ENCODE measurements at places on chromosomes 7 and 10. TPM values are rescaled to one million over a fixed set of nuclear protein-coding genes. Genes with fewer than 3 reads are reported as not detected.

DNA sequence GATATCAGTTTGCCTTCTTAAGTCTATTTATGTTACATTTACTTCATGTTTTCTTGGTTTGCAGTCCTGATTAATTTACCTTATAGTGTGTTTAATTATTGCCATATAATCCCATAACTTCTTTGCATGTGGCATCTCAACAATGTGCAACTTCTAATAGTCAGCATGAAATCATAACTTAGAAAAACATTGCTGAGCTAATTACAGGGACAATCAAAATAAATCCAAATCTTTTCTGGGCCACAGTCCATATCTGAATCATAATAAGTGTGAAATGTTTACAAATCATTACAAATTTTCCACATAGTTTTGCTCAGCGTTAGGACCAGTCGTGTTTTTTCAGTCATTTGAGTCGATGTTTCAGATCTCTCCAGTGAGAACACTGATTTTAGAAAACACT, 29.1 kb upstream of the CABCOCO1 start:
- no peak for DNase-seq

DNA sequence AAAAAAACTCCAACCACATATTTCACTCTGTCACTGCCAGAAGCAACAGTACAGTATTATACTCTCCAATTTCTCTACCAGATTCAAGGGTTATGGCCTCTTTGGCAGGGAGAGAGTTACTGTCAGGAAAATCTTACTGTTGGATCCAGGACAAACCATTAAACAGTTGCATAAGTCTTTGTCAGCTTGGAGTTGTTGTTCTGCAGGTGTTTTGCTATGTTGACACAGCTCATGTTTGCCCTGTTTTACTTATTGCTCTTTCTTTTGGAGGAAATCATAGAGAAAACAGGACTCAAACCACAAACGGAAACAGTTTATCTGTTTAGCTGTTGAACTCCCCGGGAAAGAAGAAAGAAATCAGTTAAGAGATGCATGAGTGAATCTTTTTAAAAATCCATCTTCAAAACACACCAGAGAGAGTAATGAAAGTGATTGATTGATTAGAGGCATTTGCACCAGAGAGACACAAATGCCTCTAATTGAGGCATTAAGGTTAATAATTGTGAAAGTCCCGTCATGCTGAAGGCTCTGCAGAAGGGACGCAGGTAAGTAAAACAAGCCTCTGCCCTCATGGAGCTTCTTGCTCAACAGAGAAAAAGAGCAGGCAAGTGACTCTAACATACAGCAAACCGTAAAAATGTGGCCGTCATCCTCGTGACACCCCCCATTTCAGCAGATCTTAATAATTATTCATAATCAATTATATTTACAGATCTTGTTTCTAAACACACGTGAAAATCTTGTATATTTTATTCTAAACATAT, 38.7 kb upstream of the ARHGAP21 start:
- no peak for DNase-seq

GRCh38 chr10:111204838-111205237, 128.0 kb downstream of the ADRA2A start:
- no peak for DNase-seq

DNA sequence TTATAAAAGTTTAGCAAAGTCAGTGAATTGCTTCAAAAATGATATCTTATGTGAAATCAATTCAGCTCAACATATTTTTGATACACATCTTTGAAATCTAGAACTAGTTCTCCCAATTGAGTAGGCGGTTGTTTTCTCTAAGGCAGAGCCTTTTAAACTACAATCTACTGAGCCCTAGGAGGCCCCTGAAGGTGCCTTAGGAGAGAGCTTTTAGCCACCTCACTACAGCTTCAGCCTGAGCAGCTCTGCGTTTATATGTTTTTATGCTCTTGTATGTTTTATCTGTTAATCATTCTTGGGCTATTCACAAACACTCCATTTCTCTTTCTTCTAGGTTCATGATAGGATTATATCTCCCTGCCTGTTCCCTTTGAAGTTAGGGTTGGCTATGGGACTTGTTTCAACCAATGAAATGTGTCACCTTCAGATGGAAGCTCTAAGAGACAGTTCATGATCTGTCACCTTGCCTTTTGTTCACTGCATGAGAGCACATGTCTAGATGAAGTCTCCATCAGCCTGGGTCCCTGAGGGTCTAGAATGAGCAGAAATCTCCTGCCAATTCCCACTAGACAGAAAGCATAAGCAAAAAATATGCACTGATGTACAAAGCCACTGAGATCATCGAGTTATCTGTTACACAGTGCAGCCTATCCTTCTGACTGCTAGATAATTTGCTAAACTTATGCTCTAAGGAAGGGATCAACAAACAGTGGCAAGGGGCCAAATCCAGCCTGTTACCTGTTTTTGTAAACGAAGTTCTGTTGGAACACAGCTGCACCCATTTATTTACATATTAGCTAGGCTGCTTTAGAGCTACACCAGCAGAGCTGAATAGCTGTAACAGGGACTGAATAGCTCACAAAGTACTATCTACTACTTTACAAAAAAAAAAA, 128.5 kb upstream of the CDK1 start:
- no peak for DNase-seq

Gene CD36
- total RNA-seq, result 34.0 TPM

Measured in occipital lobe (tissue), 3 donors.